ENCODE measurements at places on chromosomes 1 and 21.

- no peak for DNase-seq
These were observed 140.2 kb upstream of the KCNK1 start for GRCh38 chr1:233473549-233474204.

- DNase-seq = no peak
These were observed 47.1 kb downstream of the ATP2B4 start for GRCh38 chr1:203673550-203674411.

- DNase-seq = peak; percentile 28
These were observed 47.2 kb downstream of the HSD3B1 start for GRCh38 chr1:119554183-119554582.

DNA sequence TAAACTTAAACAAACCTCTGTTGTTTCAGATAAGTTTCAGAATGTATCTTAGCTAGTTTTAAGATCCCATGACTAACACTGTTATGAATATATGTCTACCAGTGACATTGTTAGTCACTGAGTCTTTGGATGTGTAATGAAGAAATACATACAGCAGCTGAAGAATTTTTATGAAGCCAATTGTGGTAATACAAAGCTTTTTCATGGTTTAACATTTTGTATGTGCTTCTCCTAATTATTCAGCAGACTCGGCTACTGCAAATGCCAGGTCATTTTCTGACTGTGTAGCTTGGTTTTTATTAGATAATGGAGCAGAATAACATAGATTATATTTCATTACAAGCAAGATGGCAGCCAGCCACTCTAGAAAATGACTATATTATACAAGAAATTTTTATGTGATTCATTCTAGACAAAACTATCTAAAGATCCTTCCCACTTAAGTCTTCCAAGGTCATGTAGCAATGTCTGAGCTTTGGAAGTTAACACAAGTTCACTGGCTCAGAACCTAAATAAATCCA, 147.8 kb downstream of the TNFSF18 start:
- DNase-seq = no peak

DNA sequence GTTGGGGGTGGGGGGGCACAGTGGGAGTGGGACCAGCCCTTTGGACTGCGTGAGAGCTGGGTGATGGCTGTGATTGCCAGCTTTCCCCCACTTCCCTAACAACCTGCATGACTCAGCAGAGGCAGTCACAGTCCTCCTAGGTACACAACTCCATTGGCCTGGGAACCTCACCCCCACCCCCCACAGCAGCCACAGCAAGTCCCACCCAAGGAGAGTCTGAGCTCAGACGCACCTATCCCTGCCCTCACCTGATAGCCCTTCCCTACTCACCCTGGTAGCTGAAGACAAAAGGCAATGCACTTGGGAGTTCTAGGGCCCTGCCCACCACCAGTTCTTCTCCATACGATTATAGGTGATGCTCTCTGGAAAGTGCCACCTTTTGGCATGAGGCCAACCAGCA, 188.9 kb downstream of the ZNF648 start:
- no peak for DNase-seq

GRCh38 chr1:86887479-86888162, 26.3 kb downstream of the SELENOF start:
- DNase-seq = no peak

DNA sequence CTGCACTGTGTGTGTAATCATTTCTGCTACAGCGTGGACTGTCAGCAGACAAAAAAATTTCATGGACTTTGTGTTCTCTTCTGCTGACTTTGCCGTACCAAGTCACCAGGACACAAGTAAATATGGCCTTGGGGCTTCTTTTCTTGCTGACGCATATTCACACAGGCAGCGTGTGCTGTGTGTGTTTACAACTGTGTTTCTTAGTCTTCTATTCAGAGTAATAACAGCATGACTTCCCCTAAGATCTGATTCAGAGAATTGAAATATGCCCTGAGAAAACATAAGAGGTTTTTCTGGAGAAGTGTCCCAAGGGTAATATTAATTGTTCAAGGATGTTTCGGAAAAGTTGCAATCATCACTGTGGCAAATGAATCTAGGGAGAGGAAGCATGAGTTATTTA, 47.1 kb upstream of the DYNLT5 start:
- no peak for DNase-seq

DNA sequence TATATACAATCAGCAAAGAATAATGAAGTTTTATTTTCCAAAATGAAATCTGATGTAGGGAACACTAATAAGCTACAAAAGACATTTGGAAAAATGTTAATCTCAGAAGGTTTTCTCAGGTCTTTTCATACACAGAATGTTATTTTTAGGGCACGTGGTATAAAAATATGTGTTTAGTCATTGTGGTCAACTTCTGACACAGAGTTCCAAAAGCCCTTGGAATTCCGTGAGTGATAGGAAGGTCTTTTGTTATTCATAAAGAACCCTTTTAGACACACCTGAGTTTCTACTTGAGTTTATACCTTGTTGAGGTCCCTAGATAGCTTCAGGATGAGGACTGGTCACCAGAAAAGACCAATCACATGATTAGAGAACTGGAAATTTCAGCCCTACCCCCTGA, 277.6 kb upstream of the NCAM2 start:
- no peak for DNase-seq

- no peak for DNase-seq
These were observed 167.7 kb downstream of the PLPP3 start for GRCh38 chr1:56411484-56412180.

GRCh38 chr1:177573901-177574300, 396.0 kb downstream of the SEC16B start:
- no peak for DNase-seq

DNA sequence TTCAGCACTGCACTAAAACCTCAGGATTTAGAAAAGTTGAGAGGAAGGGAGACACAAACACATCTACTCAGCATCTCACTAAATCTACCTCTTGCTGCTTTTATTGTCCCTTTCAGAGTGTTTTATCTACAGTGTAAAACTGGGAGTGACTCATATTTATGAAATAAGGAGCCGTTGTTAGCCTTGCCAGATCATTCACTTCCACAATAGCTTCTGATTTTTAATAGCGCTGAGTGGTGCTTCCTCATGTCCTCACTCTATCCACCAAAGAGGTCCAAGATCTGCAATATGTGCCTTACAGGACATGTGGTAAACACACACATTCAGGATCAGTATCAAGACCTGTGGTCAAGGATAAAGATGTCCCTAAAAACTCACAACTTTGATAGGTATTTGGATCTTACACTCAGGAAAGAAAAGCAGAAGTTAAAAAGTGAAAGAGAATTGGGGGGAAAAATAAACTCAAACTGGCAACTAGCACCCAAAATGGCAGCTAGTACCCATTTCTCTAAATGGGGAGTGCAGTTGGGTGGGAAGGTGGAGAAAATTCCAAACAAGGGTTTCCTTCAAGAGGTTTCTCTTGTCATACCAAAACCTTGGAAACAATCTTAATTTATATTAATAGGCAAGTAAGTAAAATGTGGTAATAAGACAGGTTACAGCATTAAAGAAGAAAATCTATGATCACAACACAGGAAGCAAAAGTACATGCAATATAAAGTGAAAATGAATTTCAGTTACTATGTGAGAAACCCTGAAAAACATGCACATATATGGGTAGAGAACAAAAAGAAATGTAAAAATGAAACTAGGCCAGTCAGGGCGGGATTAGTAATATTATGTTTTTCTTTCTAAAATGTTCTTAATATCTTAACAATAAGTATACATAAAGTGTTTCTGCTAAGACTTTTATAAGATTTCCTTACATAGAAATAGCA, 15.9 kb downstream of the DUSP10 start:
- no peak for DNase-seq

DNA sequence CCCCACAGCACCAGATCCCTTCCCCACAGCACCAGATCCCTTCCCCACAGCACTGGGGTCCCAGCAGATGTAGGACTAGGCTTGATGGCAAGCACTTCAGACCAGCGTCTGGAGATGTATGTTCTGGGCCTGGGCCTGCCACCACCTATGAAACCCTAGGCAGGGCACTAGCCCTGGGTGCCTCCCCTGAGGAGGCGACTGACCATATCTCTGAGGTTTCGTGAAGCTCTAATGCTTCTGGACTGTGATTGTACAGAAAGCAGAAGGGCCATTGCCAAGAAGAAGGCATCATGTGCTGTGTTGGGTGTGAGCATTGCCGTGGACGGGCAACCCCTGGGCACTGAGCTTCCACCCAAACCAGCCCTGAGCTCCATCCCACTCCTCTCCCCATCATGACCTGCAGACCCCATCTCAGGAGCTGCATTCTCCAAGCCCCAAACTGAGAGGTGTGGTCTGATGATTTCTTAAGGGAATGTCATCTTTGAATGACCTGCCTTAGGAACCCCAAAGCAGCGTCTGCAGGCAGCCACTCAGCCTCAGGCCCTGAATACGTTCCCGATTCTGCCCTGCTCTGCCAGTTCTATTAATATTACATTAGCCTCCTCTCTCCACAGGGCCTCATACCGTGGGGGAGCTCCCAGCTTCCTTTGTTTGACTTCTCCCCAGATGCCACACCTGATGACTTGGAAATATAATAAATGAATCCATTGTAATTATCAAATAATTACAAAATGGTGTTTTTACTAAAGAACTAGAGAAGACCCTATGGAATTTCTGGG, 163.4 kb downstream of the TRIM33 start:
- no peak for DNase-seq

GRCh38 chr1:30618335-30618747, 105.0 kb downstream of the MATN1 start:
- no peak for DNase-seq

DNA sequence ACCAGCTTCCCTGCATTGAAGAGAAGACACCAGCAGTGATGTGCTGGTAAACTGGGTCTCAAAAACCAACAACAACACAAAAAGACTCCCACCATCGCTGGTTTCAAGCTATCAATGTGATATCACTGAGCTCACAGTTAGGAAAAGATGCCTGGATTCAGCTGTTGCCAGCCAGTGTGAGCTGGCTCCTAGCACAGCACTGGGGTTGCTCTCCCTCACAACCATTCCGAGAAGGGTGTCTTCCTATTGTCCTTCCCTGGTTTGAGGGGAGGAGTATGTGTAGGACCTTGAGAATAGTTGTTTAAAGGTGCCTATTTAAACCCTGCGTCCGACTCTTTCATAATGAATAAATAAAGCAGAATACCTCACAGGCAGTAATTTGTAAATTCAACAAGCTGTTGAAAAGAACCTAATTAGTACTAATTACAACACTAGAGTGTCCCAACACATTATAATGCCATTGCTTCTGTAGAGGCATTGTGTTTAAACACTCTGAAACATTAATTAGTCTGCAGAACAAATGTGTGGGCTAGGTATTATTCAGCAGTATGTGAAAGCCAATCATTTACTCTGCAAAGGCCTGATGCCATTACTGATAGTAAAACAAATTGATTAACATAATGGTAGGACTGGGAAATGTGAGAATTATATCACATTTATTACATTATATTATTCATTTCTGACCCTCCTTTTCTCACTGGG, 17.2 kb downstream of the NIBAN1 start:
- no peak for DNase-seq

- peak; percentile 28 for DNase-seq
These were observed 4.5 kb downstream of the HDGF start for GRCh38 chr1:156746728-156747631.
